IMR-90 (cell line): ENCODE measurements at places on chromosomes 6 and 20.
A peak's percentile ranks its signal among the peaks of the same experiment; 100 is the strongest.

GRCh38 chr6:118606268-118606667 lies 45.1 kb downstream of the CEP85L start:
- DNase-seq, result no peak

DNA sequence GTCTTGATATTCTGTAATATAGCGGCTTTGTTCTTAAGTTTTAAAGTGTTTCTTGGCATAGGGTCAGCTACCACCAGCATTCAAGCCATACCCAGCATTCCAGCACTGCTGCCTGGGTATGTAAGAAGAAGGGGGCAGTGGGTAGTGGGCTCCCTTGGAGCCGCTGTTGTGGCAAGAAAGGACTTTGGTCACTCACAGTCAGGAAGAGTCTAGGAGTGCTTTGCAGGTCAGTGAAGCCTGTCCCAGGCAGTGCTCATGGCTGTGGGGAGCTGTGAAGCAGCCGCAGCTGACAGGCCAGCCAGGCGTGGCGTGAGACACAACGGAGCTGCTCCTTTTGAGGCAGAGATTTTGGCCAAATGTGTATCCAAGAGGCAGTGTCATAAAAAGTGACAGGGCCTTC lies 512.0 kb downstream of the CDKAL1 start:
- no peak for DNase-seq

DNA sequence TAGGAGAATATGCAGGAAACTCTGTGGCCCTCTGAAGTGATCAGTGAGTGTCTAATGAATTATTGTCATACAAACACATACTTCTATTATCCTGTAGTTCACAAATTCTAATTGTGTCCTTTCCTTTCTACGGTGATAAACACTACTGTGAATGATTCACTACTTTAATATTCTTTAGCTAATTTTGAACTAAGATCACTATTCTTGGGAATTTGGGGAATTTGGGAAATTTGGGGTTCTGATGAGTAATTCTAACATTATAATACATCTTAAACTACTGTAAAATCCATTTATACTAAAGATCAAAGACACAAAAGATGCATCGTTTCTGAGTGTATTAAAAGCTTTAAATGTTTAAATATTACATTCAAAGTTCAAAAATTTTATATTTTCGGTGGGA lies 1287.2 kb upstream of the CITED2 start:
- peak; percentile 39 for DNase-seq

DNA sequence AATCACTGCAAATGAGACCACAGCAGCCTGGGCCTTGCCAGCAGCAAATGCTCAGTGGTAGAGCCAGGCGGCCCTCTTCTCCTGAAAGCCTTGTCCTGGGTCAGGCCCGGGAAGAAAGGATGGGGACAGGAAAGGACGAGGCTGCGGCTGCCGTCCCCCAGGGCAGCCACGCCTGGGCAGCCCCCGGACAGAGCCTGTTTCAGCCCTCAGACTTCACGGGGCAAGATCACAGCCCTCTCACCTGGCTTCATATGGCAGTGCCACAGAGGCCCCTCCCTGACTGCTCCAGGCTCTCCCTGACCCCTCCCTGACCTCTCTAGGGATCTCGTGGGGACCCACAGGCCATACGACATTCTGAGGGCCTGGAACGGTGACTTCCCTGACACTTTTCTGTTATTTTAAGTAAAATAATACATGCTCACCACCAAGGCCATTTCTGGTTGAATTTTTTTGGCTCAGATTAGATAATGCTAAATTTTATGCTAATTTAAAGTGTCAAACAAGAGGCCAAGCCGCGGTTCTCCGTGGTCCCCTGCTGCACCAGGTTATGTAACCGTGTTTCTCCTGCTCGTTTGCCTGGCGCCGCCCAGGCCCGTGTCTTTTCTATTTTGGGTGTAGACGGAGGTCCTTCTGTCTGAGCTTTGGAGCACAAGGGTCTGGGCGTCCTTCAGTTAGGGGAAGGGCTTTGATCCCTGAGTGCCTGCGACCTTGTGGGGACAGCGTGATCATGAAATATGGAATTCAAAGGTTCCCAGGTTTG lies 59.9 kb upstream of the BHLHE23 start:
- DNase-seq, result no peak

- DNase-seq, result no peak
Measured at GRCh38 chr20:25247518-25247955, 348 bp upstream of the PYGB start.

DNA sequence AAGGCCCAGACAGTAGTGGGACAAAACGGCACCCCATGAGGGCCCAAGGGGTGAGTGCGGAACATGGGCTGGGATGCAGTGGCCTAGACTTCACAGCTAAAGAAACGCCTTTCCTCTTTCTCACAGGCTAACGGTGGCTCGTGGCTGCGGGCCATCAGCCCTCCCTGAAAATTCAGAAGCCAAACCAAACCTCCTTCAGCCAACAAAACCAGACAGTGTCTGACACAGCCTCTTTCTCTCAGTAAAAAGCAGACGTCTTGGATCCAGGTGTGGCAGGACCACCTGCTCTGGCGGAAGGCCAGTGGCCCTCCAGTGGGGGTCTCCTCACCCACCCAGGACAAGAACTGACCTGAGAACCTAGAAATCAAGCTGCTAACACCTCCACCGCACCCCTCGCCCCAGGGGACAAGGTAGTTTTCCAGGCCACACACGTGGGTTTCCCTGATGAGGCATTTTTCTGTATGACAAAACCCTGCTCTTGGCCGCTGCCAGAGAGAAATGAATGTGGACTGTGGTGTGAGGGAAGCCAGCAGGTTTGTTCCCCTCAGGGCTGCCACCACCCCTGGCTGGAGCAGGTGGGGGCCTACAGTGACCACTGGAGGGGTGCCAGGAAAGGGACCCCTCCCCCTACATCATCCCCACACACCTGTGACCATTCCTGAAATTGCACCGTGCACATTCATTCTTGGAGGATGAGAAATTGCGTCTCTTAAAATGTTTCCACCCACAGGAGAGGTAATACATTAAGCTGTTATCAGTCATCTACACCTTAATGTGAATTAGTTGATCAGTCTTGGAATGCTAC lies 76.8 kb upstream of the PIM1 start:
- no peak for DNase-seq

GRCh38 chr20:4086771-4087687 lies 71.7 kb upstream of the RNF24 start:
- DNase-seq, result no peak

DNA sequence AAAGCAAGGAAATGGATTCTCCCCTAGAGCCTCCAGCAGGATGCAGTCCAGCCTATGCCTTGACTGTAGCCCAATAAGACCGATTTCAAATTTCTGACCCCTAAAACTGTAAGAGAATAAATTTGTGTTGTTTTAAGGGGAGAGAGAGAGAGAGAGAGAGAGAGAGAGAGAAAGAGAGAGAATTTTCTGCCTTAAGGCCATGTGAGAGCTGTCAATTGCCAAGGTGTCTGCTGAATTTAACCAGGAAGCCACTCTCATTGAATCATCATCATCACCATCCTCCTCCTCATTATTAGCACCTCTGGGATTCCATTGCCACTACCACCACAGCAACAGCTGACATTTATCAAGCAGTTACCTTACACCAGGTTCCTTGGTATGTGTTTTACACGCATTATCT lies 27.8 kb upstream of the TNFRSF21 start:
- DNase-seq, result no peak

DNA sequence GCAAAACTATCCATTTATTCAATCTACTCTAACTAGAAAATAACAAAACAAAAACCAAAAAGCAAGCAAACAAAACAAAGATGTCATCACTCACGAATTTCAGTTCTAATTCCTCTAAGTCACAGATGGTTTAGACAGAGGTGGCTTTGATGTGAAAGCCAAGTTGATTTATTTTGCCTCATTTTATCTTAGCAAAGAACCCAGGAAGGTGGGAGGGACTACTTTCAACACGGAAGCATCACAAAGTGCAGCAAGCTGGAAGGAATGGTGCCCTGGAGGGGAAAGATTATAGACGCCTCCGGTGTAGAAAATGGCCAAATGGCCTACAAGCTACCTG lies 88.4 kb downstream of the LAMP5 start:
- no peak for DNase-seq

DNA sequence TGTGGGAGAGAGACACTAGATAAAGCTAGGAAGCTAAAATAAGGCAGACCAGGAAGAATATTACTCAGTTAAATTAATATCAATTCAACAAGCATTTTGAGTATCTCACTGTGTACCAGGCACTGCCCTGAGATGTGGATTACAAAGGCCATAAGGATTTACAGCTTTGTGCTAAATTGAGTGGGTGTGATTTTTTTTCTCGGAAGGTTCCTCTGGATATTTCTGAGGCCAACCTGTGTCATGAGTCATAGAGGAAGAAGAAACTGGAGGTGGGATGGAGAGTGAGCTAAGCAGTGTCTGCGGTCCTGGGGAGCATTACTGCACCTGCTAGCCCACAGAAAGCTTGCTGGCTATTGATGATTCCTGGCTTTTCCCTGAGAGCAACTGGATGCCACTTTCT lies 135.2 kb downstream of the RFPL4B start:
- DNase-seq, result no peak

GRCh38 chr6:73565767-73566485 lies 45.1 kb upstream of the EEF1A1 start:
- DNase-seq, result peak; percentile 15

- DNase-seq, result peak; percentile 36
Measured at GRCh38 chr6:148750838-148751792, 4.3 kb downstream of the UST start.

DNA sequence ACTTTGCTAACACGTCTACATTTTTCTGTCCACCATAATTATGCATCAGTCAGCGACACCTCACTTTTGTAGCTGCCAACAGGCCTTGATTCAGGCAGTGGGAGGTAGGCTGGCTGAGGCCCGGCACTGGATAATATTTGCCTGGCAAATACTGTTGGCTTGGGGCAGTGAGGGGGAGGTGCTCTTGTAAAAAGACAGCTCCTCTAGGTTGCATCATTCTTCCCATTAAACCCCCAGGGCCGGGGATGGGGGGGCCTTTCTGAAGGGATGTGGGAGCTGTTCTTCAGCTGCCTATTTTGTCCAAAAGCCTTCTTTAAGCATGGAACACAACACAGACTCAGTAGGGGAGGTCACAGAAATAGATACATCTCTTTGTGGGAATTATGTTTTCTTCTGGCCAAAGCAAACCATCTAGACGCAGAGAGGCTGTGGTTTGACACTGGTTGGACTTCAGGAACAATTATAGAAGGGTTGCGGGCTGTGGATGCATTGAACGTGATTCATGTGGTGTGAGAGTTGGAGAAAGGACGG lies 338.3 kb upstream of the NT5E start:
- no peak for DNase-seq

DNA sequence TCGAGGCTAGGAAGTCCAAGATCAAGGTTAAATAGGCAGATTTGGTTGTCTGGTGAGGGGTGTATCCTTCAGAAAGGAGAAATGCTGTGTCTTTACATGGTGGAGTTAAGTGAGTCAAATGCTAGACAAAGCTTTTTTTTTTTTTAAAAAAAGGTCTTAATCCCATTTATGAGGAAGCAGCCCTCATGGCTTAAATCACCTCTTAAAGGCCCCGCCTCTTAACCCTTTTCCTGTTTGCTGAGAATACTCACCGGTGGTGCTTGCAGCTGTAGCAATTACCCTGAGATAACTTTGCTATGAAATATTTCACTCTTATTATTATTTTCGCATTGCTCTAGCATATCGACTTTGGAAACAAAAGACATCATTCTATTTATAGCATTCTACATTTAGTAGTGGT lies 30.8 kb downstream of the FBXO30 start:
- no peak for DNase-seq

- peak; percentile 61 for DNase-seq
Measured at GRCh38 chr6:28357036-28357435, 7.3 kb downstream of the ZKSCAN3 start.

- DNase-seq, result no peak
Measured at GRCh38 chr20:59456342-59457279, 147.7 kb upstream of the PHACTR3 start.

- DNase-seq, result no peak
Measured at GRCh38 chr6:123176706-123177105, 180.7 kb downstream of the CLVS2 start.

GRCh38 chr6:25788305-25788922 lies 33.9 kb downstream of the SLC17A4 start:
- peak; percentile 51 for DNase-seq

DNA sequence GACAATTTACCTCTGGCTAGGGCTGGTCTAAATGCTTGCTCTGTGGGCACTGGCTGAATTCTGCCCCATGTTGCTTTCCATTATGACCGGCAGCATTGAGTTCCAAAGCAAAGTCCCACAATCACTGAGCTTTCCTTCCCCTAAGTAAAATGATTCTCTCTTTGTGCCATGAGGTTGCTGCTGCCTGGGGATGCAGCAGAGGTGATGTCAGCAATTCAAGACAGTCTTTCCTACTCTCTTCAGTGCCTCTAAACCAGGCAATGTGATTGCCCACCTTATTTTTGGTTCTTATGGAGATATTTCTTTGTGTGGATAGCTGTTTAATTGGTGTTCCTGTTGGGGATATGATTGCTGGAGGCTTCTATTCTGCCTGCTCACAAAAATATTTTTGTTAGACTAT lies 1043.9 kb upstream of the EPHA7 start:
- no peak for DNase-seq

DNA sequence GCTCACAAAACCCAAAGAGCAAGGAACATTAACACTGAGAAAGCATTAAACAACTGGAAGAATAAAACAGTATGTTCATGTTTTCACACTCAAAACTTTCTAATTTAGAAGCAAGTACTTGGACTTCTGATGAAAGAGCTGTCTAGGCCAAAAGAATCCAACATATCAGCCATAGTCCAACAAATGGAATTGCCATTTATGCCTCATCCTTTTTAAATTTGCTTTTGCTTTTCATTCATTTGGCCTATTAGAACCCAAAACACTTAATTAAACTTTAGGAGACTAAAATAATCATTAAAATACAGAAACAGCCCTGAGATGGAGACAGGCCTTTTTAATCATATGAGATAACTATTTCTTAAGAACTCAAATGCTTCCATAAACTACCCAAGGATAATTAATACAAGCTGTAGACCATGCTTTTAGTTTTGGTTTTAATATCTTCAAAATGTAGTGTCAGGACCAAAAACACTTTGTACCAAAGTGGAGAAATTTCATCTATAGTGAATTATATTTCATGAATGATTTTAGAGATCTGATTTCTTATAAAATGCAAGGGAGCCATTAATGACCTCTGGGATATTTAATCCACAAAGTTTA lies 166.5 kb downstream of the KIF6 start:
- no peak for DNase-seq

GRCh38 chr6:33672808-33673207 lies 38.7 kb downstream of the UQCC2 start:
- DNase-seq, result peak; percentile 95

- no peak for DNase-seq
Measured at GRCh38 chr6:46377209-46377608, 114.0 kb downstream of the RCAN2 start.

- DNase-seq, result no peak
Measured at GRCh38 chr6:13742961-13743735, 31.5 kb upstream of the RANBP9 start.

GRCh38 chr6:106631346-106631745 lies 2.0 kb downstream of the QRSL1 start:
- DNase-seq, result peak; percentile 13

DNA sequence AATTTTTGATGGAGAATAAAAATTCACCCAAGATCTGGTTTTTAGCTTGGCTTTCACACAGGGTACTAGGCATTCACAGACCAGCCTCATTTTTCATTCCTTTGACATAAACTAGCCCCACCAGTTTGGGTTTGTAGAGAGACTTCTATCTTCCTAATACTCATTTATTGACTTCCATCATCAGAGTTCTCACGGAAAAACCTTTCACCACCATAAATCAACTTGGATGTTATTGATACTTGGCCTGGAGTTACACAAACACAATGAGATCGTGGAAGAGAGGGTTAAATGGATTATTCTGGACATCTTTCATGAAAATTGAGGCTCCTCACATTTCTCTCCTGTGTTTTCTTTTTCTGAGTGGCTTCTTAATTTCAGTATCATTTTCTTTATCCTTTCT lies 26.8 kb upstream of the EDN1 start:
- no peak for DNase-seq
